NCI-H1092 (cell line): ENCODE measurements at places on chromosomes 16 and 17.

- no peak for DNase-seq
These were observed 171.8 kb downstream of the WSCD1 start for GRCh38 chr17:6241996-6242395.

- no peak for DNase-seq
These were observed 1.6 kb downstream of the EXOC3L1 start for GRCh38 chr16:67188323-67188722.

GRCh38 chr16:8845699-8846298, 23.0 kb downstream of the CARHSP1 start:
- no peak for DNase-seq

- DNase-seq: no peak
These were observed 44.2 kb downstream of the USP22 start for GRCh38 chr17:20998571-20999043.

DNA sequence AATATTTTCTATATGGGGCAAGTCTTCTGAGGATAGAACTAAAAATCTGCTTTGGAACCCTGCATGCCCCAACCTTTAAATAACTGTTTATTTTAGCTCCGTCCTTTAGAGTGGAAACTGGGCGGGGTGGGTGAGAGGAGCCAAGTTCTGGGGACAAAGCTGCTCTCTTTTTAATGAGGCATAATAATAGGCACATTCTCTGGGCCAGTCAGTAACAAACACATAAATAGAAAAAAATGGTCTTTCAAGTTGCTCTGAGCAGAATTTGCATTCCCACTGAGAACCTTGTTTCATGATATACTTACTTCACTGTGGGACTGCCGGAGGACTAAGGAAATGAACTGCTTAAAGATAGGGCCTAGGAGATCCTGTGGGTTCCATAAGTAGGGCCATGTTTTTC, 51.5 kb downstream of the KNOP1 start:
- no peak for DNase-seq

GRCh38 chr17:57096472-57097202, 11.6 kb downstream of the AKAP1 start:
- DNase-seq: no peak

DNA sequence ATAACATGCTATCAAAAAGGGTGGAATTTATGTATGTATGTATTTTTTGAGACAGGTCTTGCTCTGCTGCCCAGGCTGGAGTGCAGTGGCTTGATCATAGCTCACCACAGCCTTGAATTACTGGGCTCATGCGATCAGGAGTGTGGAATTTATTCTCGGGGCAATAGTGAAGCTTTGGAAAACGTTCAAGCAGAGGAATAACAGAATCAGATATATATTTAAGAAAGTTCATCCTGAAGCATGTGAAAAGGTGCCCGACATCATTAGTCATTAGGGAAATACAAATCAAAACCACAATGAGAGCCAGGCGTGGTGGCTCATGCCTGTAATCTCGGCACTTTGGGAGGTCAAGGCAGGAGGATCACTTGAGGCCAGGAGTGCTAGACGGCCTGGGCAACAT, 7.7 kb upstream of the ITGAE start:
- no peak for DNase-seq

GRCh38 chr17:39123627-39124026, 27.8 kb downstream of the PLXDC1 start:
- no peak for DNase-seq

DNA sequence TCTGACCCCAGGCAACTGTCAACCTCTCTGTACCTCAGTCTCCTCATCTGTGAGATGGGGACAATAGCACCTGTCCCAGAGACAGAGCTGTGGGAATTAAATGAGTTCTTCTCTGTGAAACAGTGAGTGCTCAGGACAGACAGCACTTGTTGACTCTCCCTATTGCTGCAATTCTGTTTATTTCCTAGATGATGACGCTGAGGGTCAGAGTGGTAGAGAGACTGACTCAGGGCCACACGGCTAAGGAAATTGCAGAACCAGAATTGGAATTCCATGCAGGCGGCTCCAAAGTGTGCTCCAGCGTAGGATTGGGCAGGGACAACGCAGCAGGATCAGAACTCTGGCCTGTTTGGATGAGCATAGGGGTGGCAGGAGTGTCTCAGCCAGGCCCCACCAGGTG, 302.2 kb downstream of the C16orf95 start:
- DNase-seq: no peak

- DNase-seq: no peak
These were observed 15.2 kb upstream of the IL34 start for GRCh38 chr16:70630960-70631745.

GRCh38 chr17:979212-979538, 401 bp downstream of the NXN start:
- DNase-seq: no peak

- DNase-seq: no peak
These were observed 637 bp upstream of the HDAC5 start for GRCh38 chr17:44124118-44124438.

GRCh38 chr17:66684261-66684660, 150.7 kb upstream of the CACNG5 start:
- no peak for DNase-seq

DNA sequence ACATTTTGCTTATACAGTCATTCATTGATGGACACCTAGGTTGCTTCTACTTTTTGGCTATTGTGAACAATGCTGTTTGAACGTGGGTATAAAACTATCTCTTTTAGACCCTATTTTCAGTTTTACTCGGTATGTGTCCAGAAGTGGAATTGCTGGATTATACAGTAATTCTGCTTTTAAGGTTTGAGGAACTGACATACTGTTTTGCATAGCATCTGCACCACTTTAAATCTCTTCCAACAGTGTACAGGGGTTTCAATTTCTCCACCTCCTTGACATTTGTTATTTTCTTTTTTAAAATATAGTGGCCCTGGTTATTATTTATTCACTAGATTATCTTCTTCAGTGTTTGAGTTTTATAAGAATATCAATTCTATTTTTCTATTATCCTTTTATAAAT, 116.9 kb downstream of the USP22 start:
- DNase-seq: no peak

GRCh38 chr17:32755045-32755805, 121.7 kb downstream of the MYO1D start:
- peak; percentile 30 for DNase-seq
